AML-193 (cell line): ENCODE measurements at places on chromosomes 16 and 17.

DNA sequence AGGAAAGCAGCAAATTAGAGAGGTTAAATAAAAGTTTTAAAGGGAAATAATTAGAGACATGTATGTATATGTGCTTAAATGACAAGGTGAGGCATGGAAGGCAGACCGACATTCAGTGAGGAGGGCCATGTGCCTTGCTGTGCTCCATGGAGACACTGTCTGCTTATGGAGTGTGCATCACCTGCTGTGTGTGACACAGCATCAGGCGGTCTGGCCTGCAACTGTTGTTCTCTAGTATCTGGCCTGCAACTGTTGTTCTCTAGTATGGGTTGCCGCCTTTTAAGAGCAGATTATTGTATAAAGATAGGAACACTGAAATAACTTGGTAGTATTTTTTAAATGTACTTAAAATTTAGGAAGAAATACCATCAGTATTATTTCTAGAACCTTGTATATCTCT lies 225.1 kb downstream of the LGALS9B start:
- DNase-seq: no peak

DNA sequence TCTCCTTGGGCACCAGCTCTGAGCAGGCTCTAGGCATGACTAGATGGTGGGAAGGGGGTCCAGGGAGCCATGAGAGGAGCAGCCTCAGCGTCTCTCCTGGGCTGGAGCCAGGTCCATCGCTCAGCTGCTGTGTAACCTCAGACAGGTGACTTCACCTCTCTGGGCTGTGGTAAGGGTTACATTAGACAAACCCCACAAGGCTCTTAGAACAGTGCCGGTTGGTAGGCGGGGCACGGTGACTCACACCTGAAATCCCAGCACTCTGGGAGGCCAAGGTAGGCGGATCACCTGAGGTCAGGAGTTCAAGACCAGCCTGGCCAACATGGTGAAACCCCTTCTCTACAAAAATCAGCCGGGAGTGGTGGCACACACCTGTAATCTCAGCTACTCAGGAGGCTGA lies 18.1 kb upstream of the NPTX1 start:
- no peak for DNase-seq

DNA sequence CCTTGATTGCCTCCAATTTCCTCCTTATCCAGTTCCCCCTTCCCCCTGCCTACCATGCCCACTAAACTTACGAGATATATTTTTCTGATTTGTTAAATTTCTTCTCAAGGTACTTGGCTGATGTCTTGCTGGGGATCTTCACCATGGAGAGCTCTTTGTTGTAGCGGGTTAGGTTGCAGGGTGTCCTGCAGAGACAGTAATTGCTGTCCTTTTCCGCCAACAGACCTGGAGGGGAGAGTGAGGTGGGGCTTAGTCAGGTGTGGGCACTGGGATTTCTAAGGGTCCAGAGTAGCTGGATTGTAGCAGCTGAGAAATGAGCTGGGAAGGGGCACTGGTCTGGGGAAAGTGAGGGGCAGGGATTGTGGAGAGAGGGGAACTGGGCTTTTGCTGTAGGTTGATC lies 32.1 kb downstream of the SPACA3 start:
- no peak for DNase-seq

GRCh38 chr17:40480501-40481003 lies 20.9 kb downstream of the TNS4 start:
- no peak for DNase-seq

DNA sequence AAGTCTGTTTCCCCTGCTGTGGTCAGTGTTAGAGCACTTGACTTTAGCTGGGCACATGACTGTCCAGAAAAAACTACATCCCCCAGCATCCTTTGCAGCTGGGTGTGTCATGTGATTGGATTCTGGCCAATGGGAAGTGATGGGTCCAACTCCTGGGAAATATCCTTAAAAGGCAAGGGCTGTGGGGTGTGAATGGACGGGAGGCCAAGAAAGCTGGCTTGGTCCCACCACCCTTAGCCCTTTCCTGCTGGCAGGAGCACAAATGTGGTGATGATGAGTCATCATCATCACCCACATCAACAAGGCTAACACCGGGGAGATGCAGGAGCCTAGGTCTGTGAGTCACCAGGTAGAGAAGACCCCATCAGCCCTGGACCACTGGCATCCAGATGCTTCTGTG lies 341.7 kb downstream of the C16orf95 start:
- no peak for DNase-seq

- DNase-seq: peak; percentile 73
Measured at GRCh38 chr17:49393491-49394255, 21.0 kb downstream of the PHB1 start.

DNA sequence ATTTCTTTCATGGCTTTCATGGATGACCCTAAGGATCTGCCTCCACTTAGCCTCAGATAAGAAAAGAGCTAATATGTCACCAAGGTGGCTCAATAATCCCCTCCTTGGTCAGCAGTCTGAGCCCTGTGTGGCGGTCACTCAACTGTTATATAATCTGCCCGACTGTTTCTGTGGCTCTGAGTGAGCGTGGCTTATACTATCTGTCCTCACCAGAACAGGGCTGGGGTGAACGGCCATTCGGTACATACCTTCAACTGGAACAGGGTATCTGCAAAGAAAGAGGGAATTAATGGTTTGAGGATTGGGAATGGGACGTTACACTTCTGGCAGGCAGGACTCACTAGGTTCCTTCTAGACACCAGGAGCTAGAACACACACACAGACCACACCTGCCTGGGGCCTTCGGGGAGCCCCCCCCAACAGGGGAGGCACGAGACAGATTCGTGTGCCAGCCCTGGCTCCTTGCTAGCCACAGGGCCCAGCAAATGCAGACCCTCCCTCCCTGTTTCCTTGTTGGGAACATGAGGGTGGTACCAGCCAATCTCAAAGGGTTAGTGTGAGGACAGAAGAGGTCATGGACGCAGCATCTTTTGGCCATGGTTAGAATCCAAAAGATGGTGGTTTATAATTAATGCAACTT lies 3.7 kb downstream of the CHMP1A start:
- DNase-seq: no peak

- no peak for DNase-seq
Measured at GRCh38 chr16:70418274-70418992, 20.5 kb downstream of the ST3GAL2 start.

DNA sequence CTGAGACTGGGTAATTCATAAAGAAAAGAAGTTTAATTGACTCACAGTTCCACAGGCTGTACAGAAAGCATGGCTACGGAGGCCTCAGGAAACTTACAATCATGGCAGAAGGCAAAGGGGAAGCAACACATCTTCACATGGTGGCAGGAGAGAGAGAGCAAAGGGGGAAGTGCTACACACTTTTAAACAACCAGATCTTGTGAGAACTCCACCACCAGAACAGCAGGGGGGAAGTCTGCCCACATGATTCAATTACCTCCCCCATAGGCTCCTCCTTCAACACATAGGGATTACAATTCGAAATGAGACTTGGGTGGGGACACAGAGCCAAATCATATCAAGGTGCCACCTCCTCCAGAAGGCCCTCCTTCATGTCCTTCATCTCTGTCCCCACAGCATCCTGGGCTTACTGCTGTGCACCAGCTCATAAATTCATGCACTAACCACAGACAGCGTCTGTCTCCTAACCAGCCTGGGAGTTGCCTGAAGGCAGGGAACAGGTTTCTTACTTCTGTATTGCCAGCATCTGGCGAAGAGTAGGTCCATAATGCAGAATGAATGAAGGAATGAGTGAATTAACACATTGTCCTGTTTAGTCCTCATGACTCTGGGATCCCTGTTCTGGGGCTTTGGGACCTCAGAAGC lies 74.4 kb downstream of the WSB1 start:
- DNase-seq: no peak

- no peak for DNase-seq
Measured at GRCh38 chr17:37708008-37708615, 36.7 kb downstream of the HNF1B start.

DNA sequence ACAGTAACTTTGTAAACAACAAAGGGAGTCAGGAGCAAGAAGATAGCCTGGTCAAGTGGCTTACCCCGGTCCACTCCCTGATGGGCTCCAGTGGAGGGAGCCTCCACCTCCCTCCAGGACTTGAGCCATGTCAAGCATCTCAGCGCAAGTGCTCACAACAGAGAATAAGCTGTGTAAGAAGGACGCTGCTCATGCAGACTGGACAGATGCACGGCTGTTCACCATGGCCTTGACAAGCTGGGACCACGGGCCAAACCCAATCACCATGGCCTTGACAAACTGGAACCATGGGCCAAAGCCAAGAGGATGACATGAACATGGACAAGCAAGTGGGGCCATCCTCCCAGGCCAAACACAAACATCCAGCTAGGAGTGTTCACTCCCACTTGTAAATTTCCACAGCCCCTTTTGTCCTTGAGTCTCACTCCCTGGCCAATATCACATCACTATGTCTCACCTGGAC lies 3.4 kb upstream of the PITPNM3 start:
- no peak for DNase-seq

DNA sequence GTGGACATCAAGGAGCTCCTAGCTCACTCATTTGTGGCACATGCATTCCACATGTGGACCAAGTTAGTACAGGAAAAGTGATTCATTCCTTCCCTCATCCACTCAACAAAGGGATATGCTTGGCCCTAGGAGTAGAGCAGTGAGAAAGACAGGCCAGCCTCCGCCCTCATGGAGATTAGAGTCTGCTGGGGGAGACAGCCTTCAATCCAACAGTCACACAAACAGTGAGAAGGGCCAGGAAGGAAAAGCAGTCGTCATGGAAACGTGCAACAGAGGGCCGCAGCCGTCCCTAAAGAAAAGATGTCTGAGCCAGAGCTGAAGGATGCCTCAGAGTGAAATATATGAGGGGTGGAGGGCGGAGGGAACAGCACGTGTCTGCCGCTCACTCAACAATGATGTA lies 109.9 kb downstream of the VPS53 start:
- DNase-seq: no peak

DNA sequence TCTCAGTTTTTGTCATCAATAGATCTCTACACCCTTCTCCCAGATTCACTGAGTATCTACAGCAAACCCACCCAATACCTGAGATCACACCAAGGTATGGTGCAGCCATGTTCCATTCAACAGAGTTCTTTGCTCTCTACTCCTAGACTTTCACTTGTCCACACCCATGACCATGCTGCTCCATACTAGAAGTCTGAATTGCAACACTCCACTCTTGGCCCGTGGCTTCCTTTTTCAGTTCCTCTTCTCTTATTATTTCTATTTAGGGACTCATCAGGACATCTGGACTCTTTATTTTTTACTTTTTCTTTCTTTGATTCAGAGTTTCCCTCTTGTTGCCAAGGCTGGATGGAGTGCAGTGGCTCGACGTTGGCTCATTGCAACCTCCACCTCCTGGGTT lies 37.1 kb downstream of the YWHAE start:
- DNase-seq: peak; percentile 61

GRCh38 chr16:87464691-87465300 lies 28.0 kb downstream of the ZCCHC14 start:
- peak; percentile 28 for DNase-seq
